ENCODE measurements at places on chromosomes 3 and 15. TPM values are rescaled to one million over a fixed set of nuclear protein-coding genes. Genes with fewer than 3 reads are reported as not detected.

DNA sequence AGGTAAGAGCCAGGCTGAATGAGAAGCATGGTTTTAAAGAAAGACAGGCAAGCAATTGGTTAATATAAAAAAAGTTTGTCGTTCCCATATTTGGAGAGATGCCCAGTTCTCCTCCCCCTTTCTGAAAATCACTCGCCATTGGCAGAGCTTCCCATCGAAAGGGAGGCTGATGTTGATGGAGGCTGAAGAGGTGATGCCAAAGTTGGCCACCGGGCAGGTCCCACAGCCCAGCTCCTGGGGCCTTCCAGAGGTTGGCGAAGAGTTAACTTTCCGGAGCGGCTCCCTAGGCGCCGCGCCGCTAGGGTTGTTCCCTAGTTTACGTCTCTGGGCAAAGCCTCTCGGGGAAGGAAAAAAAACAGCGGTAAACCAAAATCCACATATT, 793 bp downstream of the PCOLCE2 start:
- no peak for DNase-seq
- peaks cover 11% of the 10 kb centered on the region for H3K27me3 ChIP-seq
- no peaks in the 10 kb centered on the region for H3K36me3 ChIP-seq
- H3K4me3 ChIP-seq: no peak overlapping the region
- no peak overlapping the region for H3K27ac ChIP-seq
- peaks cover 15% of the 10 kb centered on the region for H3K4me1 ChIP-seq

DNA sequence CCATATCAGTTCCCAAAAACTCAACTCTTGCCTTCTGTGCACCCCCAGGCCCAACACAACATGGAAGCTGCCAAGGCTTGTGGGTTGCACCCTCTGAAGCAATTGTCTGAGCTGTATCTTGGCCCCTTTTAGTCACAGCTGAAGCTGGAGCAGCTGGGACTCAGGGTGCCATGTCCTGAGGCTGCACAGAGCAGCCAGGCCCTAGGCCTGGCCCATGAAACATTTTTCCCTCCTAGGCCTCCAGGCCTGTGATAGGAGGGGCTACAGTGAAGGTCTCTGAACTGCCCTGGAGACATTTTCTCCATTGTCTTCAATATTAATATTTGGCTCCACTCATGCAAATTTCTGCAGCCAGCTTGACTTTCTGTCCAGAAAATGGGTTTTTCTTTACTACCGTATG, 8.1 kb upstream of the MYLK start:
- no peaks in the 10 kb centered on the region for H3K27me3 ChIP-seq
- no peaks in the 10 kb centered on the region for H3K4me1 ChIP-seq
- DNase-seq: no peak
- no peak overlapping the region for H3K27ac ChIP-seq

DNA sequence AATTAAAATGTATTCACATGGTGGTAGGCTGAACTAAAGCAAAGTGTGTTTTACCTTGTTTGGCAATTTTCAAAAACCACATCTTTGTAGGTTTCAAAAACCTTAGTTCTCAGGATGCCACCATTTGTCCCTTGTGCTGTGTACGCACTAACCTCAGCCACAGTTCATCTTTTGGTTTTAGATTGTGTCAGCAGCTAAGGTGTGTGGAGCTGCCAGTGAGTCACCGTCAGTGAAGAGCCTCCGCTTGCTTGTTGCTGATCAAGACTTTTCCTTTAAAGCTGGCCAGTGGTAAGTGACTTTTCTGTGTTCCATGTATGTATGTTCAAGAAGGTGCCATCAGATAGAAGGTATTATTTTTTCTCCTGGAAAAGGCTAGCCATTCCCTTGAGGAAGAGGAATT, 21.1 kb downstream of the OXNAD1 start:
- peaks cover 52% of the 10 kb centered on the region for H3K4me1 ChIP-seq
- peak; percentile 83 for DNase-seq
- no peaks in the 10 kb centered on the region for H3K27me3 ChIP-seq
- H3K36me3 ChIP-seq: no peaks in the 10 kb centered on the region
- H3K4me3 ChIP-seq: peak overlapping the region; percentile 68
- H3K27ac ChIP-seq: peak overlapping the region; percentile 76

GRCh38 chr3:35596335-35596995, 42.9 kb upstream of the ARPP21 start:
- no peak overlapping the region for H3K4me3 ChIP-seq
- no peak overlapping the region for H3K27ac ChIP-seq
- H3K27me3 ChIP-seq: no peaks in the 10 kb centered on the region
- no peaks in the 10 kb centered on the region for H3K4me1 ChIP-seq
- no peaks in the 10 kb centered on the region for H3K36me3 ChIP-seq
- no peak for DNase-seq

The TRIP4 gene
- total RNA-seq: 29.4 TPM

DNA sequence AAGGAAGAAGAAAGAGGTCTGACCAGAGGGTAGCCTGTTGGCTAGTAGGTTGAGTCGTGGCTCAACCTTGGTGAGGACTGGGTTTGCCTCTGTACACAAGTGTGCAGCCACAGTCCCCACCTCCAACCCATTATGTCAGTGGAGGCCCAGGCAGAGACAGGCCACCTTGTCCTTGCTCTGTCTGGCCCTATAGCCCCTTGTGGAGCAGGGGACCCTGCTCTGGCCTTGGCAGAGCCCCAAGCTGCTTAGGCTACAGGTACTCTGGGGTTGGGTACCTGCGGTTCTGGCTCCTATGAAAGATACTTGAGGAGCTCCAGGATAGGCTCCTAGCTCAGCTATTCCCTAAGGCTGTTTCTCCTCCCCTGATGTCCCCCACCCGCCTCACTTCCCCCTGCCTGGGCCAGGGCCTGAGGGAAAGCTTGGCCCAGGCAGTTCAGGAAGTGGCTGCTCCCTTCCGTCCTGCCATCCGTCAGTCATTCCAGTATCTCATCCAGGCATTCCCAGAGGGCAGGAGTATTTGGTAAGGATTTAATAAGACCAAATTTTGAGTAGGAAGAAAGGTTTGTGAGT, 44.0 kb downstream of the FGD5 start:
- DNase-seq: no peak
- H3K4me1 ChIP-seq: no peaks in the 10 kb centered on the region
- no peaks in the 10 kb centered on the region for H3K36me3 ChIP-seq
- no peak overlapping the region for H3K4me3 ChIP-seq
- H3K27ac ChIP-seq: no peak overlapping the region

The NAALADL2 gene
- total RNA-seq: not detected

DNA sequence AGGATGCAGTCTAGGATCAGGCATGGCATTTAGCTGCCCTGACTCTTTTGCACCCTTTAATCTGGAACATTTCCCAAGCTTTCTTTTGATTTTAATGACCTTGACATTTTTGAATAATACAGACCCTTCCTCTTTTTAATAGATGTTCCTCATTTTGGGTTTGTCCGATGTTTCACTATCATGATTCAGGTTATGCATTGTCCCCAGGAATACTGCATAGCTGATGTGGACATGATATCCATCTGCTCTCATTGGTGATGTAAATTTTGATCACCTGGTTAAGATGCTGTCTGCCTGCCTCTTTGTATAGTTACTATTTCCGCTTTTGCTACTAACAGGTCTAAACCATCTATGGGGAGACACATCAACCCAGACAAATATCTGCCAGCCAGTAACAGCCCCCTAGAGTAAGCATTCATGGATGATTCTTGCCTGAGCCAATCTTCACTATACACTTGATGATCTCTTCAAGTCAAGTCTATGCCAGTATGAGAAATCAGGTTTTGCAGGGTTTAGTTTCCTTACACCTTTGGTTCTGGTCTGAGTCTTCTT, 50.6 kb upstream of the ULK4 start:
- H3K4me1 ChIP-seq: peaks cover 32% of the 10 kb centered on the region
- H3K4me3 ChIP-seq: peak overlapping the region; percentile 85
- peak overlapping the region; percentile 63 for H3K27ac ChIP-seq
- H3K27me3 ChIP-seq: no peaks in the 10 kb centered on the region
- peak; percentile 39 for DNase-seq
